AG04449 (cell line): ENCODE measurements at places on chromosomes 1 and 21.
A peak's percentile ranks its signal among the peaks of the same experiment; 100 is the strongest.

GRCh38 chr1:76746206-76746605 lies 121.1 kb upstream of the ST6GALNAC5 start:
- DNase-seq: no peak

- DNase-seq: no peak
These were observed 192.9 kb upstream of the PTGFR start for GRCh38 chr1:78297836-78298235.

- DNase-seq: no peak
These were observed 25.7 kb upstream of the PDE9A start for GRCh38 chr21:42627527-42628289.

DNA sequence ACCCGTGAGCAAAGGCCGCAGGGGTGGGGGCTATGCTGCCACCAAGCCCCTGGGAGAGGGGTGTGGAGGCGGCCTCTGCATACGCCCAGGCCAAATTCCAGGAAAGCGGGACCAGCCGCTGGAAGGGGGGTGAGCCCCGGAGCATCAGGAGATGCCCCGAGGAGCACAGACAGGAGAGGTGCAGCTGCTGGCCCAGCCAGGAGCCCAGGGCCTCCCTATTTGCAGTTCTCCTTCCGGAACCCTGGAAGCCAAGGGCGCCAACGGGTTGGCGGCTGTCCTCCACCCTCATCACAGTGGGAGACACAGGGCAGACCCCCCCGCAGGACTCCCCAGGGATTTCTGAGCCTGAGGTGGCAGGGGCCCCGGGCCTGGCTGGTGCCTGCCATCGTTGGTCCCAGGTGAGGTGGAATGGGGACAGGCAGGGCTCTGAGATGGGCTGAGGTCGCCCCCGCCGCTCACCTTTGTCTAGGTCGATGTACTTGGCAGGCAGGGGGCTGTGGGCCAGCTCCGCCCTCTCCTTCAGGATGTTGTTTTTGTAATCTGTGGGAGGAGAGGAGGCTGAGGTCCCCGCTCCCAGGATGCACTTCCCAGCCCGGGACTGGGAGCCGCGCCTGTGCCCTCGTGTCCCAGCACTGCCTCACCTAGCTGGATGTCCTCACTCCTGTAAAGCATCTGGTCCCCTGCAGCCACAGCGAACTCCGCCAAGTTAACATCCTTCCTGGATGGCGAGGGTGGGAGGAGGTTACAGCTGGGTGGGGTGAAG lies 4.4 kb upstream of the DVL1 start:
- DNase-seq: no peak

GRCh38 chr1:24801176-24801575 lies 55.9 kb downstream of the CLIC4 start:
- DNase-seq: no peak

- no peak for DNase-seq
These were observed 944 bp upstream of the AGO3 start for GRCh38 chr1:35929730-35930592.

- DNase-seq: no peak
These were observed 6.9 kb upstream of the SLC35F3 start for GRCh38 chr1:233897325-233898162.

- no peak for DNase-seq
These were observed 8.3 kb downstream of the TTC22 start for GRCh38 chr1:54792686-54793282.

- no peak for DNase-seq
These were observed 811 bp upstream of the ZNF672 start for GRCh38 chr1:248837045-248837780.

- DNase-seq: peak; percentile 80
These were observed 626.2 kb downstream of the SMYD3 start for GRCh38 chr1:245880754-245881403.

GRCh38 chr1:115893545-115893944 lies 52.6 kb upstream of the NHLH2 start:
- DNase-seq: no peak

DNA sequence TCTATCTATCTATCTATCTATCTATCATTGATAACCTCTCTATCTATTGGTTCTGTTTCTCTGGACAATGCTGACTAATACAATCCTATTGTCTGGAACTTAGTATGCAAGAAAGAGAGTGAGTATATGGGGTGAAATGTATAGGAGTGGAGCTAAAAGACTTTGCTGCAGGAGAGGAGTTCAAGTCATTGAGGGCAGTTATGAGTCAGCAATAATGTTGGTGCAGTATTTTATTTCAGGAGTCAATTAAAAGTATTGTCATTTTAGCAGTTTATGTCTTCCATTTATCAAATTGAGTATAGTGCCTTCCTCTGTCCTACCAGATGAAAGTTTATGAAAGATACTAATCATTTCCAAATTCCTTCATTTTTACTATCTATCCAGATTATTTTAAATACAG lies 55.8 kb downstream of the MAP3K7CL start:
- no peak for DNase-seq

- DNase-seq: no peak
These were observed 1423.4 kb downstream of the NCAM2 start for GRCh38 chr21:22421416-22422180.

DNA sequence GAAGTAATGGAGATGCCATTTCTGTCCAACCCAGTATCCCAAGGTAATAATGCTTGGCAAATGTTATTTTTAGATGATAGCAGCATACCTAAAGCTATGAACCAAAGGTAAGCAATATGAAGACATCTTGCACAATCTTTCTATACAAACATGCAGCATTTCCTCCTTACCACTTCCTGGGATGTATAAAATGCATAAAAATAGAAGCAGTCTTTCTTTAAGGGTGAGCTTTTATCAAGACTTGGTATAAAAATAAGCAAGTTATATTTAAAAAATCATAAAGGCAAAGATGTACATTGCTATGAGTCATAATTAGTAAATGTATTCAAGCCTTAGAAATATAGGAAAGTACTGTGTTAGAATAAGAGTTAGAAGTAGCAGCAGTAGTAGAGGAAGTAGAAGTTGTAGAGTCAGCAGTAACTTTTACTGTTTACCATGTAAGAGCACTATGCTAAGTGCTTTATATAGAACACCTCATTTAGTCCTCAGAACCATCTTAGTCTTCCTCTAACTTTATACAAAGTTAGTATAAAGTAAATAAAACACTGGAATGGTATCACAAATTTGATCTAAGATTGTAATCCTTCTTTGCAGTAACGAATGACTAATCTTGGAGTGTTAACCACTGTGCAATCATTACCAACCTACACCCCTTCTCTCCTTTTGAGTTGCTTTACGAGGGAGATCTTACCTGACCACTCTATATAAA lies 371.3 kb downstream of the VAV3 start:
- DNase-seq: no peak

- DNase-seq: no peak
These were observed 10.4 kb downstream of the JUN start for GRCh38 chr1:58773406-58773840.

- no peak for DNase-seq
These were observed 3.0 kb downstream of the A3GALT2 start for GRCh38 chr1:33317946-33318345.

DNA sequence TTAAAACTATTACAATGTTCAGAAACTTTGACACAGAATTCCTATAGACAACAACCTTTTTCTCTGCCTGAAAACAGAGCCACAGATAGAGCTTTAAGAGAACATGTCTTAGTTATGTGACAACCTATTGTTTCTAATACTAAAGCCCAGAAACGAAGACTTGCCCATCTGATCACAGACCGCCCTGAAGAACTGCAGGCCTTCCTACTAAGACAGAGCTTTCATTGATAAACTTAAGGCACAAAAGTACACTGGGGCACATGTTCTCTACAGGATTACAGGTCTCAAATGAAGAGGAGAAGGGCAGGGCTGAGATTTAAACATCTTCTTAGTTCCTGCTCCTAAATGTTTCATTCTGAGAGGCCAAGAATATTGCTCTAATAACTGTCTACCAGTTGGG lies 452.7 kb downstream of the KCNT2 start:
- no peak for DNase-seq

DNA sequence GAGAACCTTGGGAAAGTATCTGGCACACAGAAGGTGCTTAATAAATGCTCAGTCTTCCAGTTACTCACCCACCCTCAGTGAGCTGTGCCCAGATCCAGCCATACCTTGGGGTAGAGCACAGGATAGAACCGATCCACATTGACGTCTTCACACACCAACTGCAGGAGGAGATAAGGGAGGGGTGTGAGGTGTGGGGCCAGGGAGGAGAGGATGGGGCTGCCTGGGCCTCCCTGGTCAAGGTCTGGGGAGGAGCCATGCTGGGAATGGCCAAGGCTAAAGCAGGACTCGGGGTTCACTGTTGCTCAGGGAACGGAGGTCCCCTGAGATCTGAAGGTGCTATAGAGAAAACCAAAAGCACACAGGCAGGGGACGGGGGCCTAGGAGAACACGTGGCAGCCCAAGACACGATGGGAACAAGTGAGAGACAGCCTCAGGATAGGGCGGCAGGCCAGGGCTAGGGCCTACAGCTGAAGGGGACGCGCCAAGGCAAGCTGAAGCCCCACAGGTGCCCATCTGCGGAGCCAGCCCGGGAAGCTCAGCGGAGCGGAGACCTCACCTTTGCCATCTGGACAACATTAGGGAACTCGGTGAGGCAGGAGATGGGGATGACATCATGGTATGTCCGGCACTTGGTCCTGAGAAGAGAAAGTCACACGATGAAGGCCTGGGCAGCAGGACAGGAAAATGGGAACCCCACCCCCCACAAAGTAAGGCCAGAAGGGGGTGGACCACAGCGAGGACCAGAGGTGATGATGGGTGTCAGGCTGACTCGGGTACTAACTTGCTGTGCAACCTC lies 55.9 kb downstream of the RAP1GAP start:
- no peak for DNase-seq

DNA sequence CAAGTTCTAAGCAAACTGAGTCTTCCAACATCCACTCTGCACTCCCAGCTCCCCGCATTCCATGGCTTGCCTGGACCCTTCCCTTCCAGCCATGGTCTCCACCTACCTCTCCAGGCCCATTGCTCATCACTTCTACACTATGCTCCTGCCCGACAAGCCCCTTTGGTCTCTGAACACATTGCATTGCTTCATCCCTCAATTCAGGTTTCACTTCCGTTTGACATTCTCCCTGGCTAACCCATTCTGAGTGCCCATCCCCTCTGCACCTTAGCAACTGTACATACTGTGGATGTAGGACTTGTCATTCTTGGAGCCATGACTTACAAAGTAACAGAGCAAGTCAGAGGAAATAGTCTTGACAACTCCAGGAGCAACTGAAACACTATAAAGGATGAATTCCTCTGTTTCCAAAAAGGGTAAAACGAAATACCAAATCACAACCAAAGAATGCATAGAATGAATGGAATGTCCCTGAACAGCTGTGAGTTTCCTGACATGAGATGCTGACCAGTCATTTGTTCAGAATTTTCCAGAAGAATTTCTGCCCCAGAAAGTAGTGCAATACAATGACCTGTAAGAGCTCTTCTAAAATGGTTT lies 66.7 kb downstream of the KCNJ6 start:
- DNase-seq: peak; percentile 63

DNA sequence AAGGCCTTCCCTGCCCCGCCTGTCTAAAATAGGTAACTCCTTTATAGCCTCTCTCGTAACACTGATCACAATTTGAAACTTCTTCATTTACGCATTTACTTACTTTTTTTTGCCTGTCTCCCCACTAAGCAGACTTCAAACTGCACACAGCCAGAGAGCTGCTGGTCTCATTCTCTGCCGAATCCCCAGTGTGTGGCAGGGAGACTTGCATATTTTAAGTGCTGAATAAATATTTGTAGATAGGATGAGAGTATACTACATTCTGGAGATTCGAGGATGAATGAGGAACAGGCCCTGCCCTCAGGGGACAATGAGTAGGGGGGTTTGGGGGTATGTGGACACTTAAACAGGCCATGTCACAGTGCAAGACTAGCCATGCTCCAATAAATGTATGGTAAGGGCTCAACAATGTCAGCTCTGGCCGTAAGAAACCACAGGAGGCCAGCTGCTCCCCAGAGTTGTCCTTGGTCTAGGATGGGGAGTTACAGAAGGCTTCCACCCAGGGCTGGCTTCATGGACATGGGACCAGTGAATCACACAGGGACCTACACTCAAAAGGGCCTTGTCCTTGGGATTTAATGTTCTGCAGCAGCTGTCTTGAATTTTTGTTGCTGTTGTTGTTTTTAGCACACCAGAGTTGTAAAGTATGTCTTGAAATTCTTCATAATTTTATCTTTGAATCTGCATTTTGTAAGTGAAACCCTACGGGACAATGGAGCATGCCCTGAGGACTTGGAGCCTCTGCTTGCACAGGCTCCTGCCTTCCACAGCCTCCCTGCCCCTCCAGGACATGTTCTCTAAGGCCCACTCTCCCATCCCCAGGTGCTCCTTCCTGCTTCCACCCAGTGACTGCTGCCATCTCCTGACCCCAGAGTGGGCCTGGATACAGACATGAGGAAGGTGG lies 8.5 kb downstream of the DIO1 start:
- DNase-seq: no peak

DNA sequence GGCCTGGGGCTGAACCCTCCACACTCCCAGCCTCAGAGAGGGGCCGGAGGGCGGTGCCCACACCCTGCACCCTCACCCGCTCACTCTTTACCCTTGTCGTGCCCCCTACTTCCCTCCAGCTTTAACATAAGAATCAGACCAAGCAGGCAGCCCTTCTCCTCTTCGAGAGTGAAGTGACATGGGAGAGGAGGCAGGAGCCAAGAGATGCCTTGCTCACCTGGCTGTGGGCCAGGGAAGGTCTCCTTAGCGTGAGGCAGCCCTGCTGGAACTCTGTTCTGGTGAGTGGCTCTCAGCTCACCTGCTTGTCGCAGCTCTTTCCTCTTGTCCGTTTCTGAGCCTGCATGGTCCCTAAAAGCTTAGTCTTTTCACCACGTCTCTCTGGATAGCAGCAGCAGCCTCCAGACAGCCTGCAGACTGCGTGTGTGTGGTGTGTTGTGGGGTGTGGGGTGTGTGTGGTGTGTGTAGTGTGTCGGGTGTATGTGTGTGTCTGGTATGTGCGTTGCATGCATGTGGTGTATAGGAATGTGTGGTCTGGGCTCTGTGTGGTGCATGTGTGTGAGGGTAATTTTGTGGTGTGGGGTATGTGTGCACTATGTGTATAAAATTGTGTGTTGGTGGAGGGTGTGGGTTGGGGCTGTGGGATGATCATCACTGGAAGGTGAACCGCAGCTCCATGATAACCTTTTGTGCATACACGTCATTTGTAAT lies 86.7 kb downstream of the CCDC185 start:
- no peak for DNase-seq

GRCh38 chr21:34073749-34074282 lies 438 bp downstream of the MRPS6 start:
- DNase-seq: no peak

- DNase-seq: no peak
These were observed 95.9 kb downstream of the ZC3H11B start for GRCh38 chr1:219517031-219517430.

- DNase-seq: no peak
These were observed 97.4 kb downstream of the EPB41 start for GRCh38 chr1:29011775-29012174.

DNA sequence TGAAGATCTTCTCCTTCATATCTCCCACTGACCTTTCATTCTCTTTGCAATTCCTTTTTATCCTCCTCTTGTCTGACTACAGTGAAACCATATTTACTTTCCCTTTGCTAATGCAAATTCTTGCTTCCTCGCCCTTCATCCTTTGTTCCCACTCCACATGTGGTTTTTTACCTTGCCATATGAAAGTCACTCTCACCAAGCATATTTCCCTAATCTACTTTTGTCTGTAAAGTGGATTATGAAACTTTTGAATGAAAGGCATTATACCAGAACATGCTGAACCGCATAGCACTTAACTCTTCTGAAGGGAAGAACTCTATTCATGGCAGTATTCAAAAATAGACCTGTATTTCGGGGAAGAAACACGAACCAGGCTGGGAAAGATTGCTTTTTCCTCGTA lies 8.0 kb upstream of the TMPRSS15 start:
- DNase-seq: no peak
